Cortex of kidney (tissue), 1 donor: ENCODE measurements at places on chromosomes 5 and 9.

- DNase-seq = no peak
Measured at GRCh38 chr9:83007521-83008300, 55.2 kb downstream of the RASEF start.

DNA sequence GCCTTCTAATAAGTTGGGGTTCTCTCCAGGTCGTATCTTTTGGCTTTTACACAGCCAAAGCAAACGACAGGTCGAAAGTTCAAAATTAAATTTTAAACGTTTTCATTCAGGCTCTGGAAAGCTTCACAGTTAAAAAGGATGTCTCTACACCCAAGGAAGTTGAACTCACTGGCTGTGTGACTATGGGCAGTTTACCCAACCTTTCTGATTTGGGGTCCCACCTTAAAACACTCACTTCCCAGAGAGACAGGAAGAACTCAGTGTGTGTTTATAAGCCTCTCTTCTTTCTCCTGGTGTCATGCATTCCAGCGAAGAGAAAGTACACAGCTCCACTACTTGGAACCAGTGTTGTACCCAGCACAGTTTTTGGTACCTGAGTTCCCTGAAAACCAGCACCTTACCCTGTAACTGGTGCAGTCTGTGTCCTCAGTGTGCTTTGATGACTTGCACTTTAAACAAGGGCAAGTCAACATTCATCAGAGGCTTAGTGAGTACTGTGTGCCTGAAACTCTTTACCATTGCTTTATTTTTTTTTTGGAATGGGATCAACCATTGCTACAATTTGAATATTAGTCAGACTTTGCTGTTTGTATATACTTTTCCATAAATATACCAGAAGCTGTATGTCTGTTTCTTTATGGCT, 1.7 kb downstream of the SRD5A1 start:
- DNase-seq = no peak

GRCh38 chr9:73344060-73344459, 192.4 kb downstream of the ANXA1 start:
- DNase-seq = no peak

DNA sequence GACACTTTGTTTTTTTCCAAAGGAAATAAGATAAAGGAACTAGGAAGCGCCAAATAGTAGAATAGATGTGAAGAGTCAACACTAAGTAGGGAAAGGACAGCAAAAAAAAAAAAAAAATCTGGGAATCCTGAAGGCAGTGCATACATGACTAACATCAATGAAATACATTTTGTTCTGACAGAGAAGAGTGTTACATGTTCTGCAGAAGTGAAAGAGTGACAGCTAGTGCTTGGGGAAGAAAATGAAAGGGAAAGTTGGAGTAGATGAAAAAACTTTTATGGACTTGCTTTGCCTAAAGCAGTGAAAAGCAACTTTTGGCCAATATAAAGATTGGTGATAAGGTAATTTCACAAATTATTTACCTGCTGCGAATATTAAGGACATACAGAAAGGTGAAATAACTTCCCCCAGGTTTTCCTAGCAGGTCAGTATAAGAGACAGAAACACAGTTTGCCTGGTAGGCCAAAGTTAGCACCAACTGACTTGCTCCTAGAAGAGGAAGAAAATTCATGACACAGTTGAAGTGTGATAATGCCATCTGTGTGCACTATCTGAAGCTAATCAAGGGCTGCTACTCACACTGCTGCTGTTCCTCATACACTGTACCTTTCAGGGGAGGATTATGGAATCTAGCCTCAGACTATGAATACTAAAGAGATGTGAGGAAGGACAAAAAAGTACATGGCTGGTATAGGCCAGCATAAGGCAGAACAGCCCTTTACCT, 38.6 kb downstream of the RANBP6 start:
- DNase-seq = no peak

DNA sequence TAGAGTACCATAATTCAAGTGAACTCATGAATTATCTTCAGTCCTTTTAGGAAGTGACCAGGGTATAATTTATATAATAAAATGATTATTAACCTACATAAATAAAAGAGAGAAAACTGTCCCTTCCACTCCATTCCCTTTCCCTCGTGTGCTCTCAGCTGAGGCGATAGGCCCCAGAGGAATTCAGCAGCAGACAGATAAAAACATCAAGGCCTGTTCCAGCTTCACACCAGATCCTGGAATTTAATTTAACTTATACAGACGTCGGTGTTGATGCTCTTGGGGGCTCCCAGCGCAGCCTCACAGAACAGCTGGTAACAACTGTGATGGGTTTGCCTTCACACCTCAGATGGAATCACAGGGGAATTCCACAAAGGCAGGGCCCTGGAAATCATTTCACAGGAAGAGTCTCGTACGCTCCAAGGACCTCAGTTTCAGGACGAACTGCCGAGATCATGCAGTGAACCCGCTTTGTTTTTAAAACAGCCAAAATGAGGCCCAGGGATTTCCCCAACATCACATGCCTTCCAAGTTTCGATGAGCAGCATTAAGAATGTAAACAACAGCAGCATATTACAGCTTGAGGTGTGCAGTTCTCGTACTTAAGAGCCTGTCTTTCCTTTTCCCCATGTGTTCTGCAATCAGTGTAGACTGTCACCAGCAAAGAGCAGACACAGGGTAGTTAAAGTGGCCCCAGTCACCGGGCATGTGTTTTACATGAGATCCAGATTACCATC, 73.6 kb upstream of the ALDH1B1 start:
- DNase-seq = no peak

- no peak for DNase-seq
Measured at GRCh38 chr9:3856592-3856991, 330.8 kb upstream of the RFX3 start.

GRCh38 chr9:106766616-106767015, 96.3 kb upstream of the ZNF462 start:
- DNase-seq = no peak

DNA sequence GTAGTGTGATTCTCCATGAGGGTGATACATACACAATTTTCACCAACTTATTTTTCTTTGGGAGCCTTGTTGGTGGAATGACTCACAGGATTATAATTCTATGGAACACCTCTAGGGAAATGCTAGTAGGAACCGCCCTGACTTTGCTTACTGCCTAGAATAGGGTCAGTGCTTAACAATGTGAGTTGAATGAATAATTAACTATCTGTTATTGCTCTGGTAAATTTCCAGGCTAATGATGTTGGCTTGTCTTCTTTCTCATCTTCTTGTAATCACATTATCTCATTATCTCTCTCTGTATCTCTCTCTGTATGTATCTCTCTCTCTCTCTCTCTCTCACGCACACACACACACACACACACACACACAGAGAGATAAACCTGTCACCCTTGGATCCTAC, 291.1 kb downstream of the TRIM32 start:
- DNase-seq = no peak

DNA sequence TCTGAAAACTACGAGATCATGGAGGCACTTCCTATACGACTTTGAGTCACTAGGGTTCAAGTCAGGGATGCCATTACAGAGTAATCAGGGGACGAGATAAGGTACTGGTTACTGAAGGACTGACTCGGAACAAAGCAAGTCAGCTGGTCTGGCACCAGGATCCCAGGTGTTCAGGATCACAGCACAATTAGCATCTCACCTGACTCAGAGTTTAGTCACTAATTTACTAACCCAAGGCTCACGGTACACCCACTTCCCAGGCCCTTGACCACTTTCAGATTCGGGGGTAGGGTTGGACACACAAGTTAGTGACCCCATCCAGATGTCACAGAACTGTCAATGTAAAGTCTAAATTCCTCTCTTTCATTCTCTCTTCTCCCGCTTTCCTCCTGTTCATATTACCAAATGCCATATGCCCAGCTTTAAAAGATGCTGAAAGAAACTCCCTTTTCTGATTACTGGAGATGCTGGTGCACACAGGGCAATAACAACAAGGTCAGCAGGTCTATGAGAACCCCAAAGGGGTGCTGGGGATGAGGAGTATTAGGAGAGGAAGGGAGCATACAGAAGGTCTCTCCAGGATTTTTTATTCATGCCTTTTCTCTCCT, 657.8 kb downstream of the TLE1 start:
- DNase-seq = no peak

DNA sequence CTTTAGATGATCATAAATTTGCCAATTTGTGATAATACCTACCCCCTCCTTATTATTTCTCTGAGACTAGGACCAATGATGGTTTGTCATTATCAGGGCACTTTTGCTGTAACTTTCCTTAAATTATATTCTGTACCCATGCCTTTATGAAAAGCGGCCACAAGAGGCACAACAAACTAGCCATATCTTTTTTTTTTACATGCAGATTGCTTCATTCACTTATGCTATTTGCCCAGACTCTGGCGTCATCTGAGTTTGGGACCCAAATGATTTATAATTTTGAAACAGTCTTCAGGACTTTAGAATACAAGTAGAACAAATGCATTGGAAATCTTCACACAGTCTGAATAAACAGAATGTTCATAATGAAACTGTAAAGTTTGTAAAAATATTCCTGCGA, 408.1 kb downstream of the MAT2B start:
- no peak for DNase-seq

GRCh38 chr9:27791311-27791710, 218.0 kb upstream of the C9orf72 start:
- no peak for DNase-seq

DNA sequence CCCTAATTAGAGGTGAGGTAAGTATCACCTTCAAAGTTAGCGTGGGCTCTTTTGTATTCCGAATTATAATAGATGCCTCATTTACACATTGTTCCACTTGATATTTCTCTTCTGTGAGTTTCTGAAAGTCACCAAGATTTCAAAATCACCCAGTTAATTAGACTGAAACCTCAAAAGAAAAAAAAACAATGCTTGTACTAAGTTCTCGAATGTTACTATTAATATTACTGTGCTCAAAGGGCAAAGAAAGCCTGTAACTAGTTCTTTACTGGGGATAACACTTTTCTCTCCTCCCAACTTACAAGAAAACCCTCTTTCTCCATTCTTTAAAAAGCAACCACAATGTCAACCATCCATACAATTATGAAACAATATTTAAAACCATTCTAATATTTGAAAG, 98.5 kb downstream of the STRBP start:
- no peak for DNase-seq

DNA sequence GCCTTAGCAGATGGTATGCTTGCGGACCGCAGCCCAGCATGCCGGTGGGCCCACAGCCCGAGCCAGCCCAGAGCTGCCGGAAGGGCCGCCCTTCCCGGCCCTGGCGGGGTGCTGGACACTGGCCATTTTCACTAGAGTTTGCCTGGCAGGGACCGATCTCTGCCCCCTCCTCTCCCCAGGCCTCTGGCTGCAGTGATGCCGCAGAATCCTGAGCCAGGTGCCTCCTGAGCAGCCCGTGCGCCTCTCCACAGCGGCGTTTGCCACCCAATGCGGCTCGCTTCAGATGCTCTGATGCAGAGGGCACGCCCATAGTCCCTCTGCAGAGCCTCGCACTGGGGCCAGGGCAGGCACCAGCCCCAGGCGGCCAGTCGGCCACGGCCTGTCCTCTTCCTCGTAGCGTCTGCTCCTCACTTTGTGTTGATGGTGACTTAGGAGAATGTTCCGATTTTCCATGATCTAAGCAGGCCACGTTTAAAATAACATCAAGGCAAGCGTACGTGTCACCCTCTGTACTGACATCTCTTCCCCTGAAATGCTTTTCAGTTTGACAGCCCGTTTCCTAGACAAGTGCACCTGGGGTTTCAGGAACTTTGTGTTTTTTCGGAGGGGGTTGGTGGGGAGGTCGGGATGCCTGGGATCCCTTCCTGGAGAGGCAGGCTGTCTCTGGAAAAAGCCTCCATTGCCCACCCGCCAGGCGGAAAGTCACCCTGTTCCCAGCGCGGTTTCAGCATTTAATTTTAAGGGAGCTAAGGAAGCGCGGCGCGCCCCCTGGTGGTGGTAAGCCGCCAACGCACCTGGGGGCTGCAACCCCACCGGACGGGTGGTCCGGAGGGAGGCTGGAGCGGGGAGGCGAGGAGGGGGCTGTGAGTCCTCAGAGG, 29.8 kb upstream of the HMCN2 start:
- DNase-seq = no peak

DNA sequence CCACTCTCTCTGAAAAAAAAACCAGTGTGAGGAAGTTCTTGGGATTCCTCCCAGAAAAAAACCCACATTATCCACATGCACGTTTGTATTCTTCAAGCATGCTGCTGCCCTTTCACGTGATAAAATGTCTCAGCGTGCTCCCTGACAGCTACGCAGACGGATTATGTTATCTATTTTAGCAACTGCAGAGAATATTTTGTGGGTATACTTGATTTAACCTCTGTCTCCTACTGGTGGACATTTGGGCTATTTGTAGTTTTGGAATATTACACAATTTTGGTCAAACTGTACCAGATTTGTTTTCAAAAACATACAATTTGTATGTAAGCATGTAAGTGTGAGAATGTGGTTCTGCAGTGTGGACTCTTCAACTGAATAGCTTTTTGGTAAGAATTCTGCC, 10.7 kb downstream of the PRRC2B start:
- no peak for DNase-seq
